ENCODE measurements at places on chromosomes 7 and 10. TPM values are rescaled to one million over a fixed set of nuclear protein-coding genes. Genes with fewer than 3 reads are reported as not detected.

- peak; percentile 41 for DNase-seq
Observed at GRCh38 chr7:5704534-5704922, 76.9 kb downstream of the RNF216 start.

- DNase-seq, result no peak
Observed at GRCh38 chr7:139041378-139042085, 5.7 kb upstream of the ZC3HAV1L start.

- DNase-seq, result no peak
Observed at GRCh38 chr10:29007748-29008610, 280.9 kb upstream of the LYZL1 start.

- DNase-seq, result no peak
Observed at GRCh38 chr10:97851341-97852001, 1.8 kb downstream of the GOLGA7B start.

GRCh38 chr10:132632091-132632561 lies 94.5 kb downstream of the INPP5A start:
- DNase-seq, result no peak

GRCh38 chr7:78588393-78588792 lies 789.8 kb downstream of the PHTF2 start:
- DNase-seq, result no peak

- DNase-seq, result no peak
Observed at GRCh38 chr10:53403688-53404087, 631.1 kb upstream of the MBL2 start.

DNA sequence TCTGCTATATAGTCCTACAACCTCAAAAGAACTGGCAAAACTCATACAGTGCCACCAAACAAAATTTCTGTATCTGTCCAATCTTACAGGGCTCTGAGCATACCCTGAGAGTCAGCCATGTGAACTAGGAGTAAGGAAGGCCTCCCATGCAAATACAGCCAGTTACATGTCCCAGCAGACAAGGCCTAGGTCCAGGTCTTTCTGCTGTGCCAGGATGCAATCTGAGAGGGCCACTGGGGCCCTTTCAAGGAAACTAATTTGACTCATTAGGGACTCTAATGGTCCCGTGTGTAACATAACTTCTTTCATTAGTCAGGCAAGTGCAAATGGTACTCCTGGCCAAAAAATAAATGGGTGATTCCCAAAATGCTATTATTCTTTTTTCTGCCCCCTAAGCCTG lies 17.9 kb upstream of the HIBADH start:
- DNase-seq, result no peak

DNA sequence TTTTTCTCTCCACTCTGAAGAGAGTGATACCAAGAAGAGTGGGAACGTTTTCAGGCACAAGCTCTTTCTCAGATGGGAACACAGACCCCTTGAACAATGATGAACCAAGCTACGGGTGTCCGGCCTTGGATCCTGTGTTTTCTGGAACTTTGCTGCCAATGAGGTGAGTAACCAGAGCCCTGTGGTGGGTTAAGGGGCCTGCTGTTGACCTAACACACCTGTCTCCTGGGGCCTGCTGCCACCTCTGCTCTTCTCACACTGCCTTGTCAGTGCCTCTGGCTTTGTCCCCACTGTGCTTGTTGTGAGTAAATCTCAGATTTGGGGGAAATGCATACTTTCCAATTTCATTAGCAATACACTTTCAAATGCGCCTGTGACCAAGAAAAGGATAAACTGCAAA lies 1.4 kb upstream of the PKD1L1 start:
- no peak for DNase-seq

DNA sequence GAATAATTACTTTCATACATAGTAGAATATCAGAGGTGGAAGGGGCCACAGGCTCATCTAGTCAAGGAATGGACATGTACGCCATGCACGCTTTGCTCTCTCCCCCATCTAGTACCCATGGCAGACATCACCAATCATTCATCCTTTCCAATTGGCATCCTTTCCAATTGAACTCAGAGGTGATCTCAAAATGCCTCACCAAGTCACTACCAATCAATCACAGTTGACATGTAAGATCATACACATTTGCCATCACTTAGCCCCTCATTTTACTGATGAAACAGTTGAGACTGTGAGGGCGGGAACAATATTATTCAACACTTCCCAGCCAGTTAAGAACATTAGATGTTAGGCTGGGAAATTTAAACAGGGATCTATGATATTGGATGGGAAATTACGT lies 308.4 kb downstream of the FGFR2 start:
- no peak for DNase-seq

DNA sequence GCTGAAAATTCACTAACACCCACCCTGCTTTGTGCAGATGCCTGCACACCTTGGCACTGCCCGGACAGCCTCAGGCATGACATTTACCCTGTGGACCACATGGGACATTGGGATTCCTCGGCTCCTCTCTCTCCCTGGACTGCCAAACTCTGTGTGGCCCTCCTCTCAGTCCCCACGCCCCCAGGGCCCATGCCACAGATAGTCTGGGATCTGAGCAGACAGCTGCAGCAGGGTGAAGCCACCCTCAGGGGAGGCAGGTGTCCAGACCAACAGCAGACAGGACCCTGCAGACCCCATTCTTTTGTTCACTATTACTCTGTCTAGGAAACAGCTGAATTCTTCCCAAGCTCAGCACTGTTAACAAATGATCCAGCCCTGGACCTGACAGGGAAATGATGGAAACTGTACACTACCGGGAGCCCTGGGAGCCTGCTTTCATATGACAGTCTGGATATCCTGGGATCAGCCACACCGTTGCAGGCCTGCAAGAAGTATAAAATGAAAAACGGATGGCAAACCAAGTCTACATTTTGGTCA lies 83.4 kb downstream of the VOPP1 start:
- DNase-seq, result no peak

DNA sequence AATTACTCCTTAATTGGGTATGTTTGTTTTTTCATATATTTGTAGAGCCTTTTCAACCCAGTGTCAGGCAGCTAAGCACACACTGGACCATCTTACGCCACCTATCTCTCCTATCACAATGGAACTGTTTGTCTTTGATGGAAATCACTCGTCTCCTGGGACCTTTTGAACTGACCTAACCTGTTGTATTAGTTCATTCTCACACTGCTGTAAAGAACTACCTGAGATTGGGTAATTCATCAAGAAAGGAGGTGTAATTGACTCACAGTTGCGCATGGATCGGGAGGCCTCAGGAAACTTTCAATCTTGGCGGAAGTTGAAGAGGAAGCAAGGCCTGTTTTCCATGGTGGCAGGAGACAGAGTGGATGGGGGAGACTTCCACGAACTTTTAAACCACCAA lies 182.0 kb downstream of the TCERG1L start:
- DNase-seq, result no peak

DNA sequence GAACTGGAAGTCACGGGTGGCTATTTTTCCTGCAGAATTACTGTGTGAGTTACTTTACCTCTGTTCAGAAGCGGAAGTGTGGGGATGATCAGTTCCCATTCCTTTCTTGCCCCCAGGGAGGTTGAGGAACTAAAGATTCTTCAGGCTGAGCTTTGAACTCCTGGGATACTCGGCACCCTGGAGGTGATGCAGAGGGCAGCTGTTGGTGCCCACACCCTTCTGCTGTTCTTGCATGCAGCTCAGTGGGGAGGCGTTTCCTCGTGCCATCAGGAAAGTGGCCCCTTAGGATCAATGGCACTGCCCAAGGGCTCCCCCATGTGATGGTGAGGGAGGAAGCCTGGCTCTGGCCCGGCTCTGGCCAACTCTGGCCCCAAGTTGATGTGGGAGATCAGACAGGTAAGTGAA lies 44.7 kb upstream of the MXI1 start:
- DNase-seq, result no peak

DNA sequence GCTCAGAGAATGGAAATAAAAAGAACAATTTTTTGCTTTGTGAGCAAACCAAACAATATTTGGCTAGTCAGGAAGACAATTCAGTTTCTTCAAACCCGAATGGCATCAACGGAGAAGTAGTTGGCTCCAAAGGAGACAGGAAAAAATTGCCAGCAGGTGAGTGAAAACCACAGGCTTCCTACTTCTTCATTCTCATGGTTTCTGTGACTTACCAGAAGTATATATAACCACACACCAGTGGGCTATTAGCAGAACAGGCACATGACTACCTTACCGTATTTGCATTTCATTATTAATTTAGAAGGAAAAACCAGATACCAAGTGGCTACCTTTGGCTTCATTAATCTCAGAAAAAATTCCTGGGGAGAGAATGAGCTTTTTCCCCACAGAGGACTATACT lies 8.8 kb downstream of the TDRD1 start:
- no peak for DNase-seq

DNA sequence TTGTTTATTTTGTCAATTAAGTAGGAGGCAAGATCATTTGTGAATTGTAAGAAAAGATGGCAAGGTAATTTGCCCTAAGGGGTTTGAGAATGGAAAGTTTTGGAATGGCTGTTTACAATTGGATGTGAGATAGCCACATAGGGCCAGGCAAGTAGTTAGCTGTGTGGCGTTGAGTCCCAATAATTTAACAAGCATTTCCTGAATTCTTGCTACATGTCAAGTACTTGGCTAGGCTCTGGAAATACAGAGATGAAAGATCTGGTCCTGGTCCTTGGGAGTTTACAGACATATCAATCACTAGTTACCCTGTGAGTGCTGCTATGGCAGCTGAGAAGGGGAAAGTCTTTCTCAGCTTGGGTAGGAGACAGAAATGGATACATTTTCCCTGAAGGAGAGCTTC lies 401.6 kb downstream of the SUGCT start:
- no peak for DNase-seq

DNA sequence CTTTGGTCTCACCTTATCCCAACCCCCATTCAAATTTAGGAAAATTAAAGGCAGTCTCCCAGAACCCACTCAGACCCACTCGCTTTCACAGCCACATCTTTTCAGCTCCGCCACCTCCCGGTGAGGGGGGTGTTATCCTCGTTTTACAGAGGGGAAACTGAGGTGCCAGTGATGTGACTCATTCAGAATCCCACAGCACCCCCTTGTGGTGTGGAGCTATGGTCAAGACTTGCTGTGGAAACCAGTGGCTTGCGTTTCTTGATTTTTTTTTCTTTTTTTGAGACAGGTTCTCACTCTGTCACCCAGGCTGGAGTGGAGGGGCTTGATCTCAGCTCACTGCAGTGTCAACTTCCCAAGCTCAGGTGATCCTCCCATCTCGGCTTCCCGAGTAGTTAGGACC lies 27.6 kb downstream of the SLC35G1 start:
- DNase-seq, result no peak

DNA sequence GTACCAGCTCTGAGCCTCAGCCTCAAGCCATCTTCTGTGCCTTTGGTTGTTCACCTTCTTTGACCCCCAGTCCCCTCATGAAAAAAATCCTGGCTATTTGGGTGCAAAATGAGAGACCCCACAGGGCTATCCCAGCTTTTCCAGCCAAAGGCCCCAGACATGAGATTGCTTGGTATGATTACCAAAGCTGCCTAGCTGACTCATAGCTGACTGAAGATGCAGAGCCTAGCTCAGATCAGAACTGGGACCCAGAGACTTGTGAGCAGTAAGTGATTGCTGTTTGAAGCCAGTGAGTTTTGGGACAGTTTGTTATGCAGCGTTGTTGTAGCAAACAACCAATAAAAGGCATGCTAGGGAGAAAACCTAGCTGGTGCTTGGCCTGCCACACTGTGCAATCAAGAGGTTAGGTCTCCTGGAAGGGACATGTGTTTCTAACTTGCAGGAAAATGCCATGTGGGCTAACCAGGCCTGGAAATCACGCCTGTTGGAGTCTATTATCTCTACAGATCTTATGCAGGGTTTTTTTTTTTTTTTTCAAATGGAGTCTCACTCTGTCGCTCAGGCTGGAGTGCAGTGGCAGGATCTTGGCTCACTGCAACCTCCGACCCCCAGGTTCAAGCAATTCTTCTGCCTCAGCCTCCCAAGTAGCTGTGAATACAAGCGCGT lies 48.0 kb upstream of the DAGLB start:
- no peak for DNase-seq

DNA sequence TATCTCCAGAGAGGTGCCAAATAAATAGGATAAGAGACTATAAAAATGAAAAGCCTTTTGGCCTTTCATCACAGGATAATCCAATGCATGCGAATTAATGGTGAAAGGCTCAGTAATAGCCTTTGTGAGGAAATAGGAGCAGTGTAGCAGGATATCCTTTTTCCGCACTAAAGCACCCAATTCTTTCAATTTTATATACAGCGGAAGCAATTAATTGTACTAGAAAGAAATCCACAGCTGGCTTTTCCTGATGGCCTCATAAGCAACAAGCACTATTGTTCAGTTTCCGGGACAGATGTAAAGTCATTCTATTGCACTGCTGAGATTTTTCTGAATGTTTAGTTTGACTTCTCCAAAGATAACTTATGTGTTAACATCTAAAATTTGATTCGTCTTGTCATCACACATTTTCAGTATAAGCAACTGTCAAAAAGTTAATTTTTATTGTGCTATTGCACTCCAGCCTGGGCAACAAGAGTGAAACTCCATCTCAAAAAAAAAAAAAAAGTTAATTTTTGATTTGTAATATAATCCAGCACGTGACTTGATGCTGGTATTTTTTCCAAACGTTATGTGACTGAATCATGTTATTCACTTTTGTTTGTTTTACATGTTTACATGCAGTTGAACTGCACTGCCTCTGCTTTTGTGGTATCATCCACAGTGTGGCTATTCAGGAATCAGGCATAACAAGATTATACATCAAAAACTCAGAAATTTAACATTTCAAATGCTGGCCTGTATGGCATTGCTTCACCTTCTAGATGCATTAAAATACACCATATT lies 8.4 kb upstream of the BMPR1A start:
- DNase-seq, result no peak

GRCh38 chr7:39613577-39613976 lies 9.8 kb upstream of the RALA start:
- DNase-seq, result no peak

DNA sequence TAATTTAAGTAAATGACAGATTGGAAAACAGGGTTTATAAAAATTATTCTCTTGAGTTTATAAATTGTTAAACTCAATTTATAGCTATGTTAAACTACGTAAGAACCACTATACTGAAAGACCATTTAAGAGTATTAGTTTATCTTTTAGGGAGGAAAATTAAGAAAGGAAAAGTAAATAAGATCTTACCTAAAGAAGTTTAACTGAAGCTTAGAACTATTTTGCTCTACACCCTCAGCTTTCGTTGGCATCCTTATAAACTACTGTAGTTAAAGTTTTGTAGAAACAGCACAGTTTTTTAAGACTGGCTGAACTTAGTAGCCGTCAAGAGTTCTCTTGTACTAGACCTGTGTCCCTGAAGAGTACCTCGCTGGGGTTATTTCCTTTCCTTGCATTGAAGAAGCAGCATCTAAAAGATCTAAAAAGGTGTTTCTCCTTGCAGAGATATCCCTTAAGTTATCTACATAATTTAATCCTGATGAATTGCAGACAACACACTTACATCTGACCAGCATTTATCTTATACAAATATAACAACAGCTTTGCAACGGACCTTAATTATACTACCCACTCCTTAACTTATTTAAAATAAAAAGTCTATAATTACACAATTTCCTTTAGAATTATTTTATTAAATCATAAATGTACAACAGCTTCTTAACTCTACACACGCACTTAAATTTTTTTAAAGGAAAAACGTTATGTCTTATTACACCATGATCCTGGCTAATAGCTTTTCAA lies 9.1 kb downstream of the HNRNPA2B1 start:
- no peak for DNase-seq

GBX1 gene
- polyA plus RNA-seq, result not detected

EPDR1 gene
- 4.8 TPM for polyA plus RNA-seq

MINPP1 gene
- 7.7 TPM for polyA plus RNA-seq

IKZF1 gene
- polyA plus RNA-seq, result not detected

RADIL gene
- 1.2 TPM for polyA plus RNA-seq

CPN1 gene
- not detected for polyA plus RNA-seq

CDK14 gene
- polyA plus RNA-seq, result 11.8 TPM

ABCB1 gene
- polyA plus RNA-seq, result 0.40 TPM

OIT3 gene
- polyA plus RNA-seq, result 0.07 TPM
